NCI-H2081 treated with DMSO at 0.1 percent for 48 hours (cell line): ENCODE measurements at places on chromosomes 4 and X.

GRCh38 chrX:112851806-112852205 lies 11.2 kb upstream of the AMOT start:
- DNase-seq, result no peak

- DNase-seq, result no peak
These were observed 75.4 kb downstream of the MBNL3 start for GRCh38 chrX:132413459-132413858.

- DNase-seq, result no peak
These were observed 842.8 kb downstream of the CCSER1 start for GRCh38 chr4:90970021-90970420.

- DNase-seq, result no peak
These were observed 12.0 kb downstream of the EREG start for GRCh38 chr4:74376888-74377483.

GRCh38 chr4:58587856-58588255 lies 1477.7 kb upstream of the IGFBP7 start:
- DNase-seq, result no peak

DNA sequence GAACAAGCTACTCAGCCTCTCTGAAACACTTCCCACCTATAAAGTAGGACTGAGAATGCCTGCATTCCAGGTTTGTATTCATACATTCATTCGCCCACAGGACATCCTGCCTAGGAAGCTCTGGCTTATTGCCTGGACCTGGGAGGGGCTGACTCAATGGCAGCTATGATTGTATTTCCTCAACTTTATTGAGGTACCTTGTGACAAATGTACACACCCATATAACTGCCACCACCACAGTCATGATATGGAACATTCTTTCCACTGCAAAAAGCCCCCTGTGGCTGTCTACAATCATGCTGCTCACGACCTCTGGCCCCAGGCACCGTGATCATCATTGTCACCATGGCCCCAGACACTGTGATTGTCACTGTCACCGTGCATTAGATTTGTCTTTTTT lies 68.3 kb downstream of the ABLIM2 start:
- no peak for DNase-seq

DNA sequence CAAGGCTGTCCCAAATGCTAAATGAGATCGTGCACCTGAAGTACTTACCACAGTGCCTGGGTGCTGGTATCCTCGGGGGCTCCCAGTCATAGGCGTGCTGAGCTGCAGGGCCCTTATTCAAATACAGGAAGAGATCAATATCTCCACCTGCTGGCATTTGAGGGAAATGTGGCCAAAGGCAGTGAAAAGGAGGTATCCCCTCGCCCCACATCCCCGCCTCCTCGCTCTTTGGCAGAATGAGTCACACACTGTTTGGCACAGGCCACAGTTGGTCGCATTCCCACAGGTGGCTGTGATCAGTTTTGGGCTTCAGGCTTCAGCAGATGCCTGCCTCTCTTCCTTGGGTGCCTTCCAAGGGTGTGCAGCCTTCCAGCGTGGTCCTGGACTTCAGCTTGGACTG lies 28.4 kb downstream of the ZNF185 start:
- no peak for DNase-seq

DNA sequence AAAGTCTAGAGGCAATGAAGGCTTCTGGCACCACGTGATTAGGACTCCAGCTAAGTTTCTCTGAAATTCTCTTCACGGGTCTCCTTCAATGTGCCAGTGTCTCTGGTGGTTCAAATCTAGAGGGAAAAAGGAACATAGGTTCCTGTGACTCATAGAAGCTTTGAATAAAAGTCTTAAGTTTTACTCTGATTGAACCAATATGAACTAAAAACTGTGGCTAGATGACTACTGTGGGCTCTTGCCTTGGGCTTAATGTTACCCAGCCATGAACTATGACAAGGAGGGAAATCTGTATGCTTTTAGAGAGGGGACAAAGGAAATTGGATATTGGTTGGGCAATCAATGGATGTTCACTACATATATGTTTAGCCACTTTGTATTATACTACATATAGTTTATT lies 49.9 kb upstream of the TEX13D start:
- no peak for DNase-seq

DNA sequence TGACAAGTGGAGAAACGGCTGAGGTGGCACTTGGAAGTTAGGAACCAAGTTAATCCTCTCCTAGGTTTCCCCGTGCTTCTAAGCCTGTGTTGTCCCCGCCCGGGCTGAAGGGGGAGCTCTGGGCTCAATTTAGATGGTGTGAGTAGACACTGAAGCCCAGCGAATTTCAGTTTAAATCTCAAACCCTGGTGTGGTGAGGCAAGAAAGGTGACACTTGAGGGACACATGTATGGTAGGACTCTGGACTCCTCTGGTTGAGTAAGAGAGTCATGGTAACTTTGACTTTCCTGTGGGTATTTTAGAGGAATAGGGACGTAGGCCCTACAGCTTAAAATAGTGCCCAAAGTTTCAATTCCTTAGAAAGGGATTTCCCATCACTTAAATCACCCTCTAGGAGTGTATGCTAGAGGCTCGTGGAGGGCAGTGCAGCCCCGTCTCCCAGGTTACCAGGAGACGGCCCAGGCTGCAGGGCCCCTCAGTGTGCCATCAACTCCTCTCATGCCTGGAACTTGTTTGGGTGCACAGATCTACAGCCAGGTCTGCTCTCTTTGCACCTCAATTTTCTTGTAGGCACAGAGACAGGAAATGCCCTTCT lies 24.0 kb downstream of the HAND2 start:
- DNase-seq, result peak; percentile 11
